Stimulated activated effector memory CD8-positive, alpha-beta T cell treated with anti-CD3 and anti-CD28 coated beads, Interleukin-12 subunit alpha, Interleukin-12 subunit beta, amount 100 ng/mL, for 72 hours (primary cell): ENCODE measurements at places on chromosomes 12 and 14.

- no peak for DNase-seq
Observed at GRCh38 chr14:81176241-81176640, 44.5 kb downstream of the GTF2A1 start.

DNA sequence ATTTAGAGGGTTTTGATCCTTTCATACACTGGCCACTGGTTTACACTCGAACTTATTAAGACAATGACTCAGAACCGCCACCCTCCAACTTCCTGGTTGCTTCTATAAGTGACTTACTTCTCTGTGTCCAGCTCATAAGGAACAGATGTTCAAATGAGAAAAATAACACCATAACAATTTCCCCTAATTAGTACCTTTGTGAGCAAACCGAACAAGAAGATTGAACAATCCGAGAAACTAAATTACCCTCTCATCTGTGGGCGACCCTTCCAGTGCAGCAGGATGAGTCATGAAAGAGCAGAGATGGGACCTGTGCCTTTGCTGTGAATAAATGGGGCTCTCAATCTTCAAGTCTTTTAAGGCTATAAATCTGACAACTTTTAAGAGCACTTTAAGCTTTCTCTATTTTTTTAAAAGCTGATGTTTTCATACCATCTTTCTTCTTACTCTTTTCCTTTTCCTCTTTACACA, 146.8 kb upstream of the RASSF8 start:
- DNase-seq = no peak

- no peak for DNase-seq
Observed at GRCh38 chr14:57987596-57988300, 121.9 kb upstream of the SLC35F4 start.

DNA sequence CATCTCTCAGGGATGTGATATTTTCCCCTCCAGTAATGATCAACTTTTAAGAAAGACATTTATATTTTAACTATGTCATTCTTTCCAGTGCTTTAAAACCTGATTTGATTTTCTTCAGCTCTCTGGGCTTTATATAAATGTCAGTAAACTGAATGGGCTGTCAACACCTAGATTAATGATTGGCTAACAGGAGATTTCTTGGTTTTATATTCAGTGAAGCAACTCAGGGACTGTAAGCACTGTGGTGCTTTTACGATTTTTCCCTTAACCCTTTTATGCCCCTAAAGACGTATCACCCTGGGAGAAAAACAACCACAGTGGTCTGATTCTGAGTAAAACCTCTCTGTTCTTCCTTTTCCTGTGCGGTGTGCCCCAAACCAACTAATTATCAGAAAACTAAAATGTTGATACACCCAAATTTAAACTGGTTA, 38.0 kb downstream of the PTGER2 start:
- peak; percentile 22 for DNase-seq

GRCh38 chr12:68036642-68037041, 47.4 kb downstream of the IFNG-AS1 start:
- no peak for DNase-seq

DNA sequence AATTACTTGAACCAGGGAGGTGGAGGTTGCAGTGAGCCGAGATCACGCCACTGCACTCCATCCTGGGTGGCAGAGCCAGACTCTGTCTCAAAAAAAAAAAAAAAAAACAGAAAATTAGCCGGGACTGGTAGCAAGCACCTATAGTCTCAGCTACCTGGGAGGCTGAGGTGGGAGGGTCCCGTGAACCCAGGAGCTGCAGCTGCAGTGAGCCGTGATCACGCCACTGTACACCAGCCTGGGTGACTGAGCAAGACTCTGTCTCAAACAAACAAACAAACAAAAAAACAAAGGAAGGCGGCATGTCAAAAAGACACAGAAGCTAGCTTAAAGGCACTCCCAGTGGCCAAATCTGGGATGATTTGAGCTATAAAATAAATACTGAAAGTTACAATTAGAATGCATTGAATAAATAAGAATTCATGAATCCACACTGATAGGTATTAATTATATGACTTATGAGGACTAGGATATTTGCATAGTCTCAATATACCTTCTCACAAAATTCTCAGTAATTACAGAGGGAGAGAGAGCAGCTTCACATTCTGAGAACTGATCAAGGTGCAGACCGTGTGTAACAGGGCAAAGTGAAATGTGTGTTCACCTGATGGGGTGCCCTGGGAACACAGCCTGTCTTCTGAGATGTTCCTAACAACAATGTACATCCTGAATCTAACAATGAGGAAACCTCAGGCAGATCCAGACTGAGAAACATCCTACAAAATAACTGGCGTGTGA, 42.7 kb upstream of the GPR132 start:
- no peak for DNase-seq

DNA sequence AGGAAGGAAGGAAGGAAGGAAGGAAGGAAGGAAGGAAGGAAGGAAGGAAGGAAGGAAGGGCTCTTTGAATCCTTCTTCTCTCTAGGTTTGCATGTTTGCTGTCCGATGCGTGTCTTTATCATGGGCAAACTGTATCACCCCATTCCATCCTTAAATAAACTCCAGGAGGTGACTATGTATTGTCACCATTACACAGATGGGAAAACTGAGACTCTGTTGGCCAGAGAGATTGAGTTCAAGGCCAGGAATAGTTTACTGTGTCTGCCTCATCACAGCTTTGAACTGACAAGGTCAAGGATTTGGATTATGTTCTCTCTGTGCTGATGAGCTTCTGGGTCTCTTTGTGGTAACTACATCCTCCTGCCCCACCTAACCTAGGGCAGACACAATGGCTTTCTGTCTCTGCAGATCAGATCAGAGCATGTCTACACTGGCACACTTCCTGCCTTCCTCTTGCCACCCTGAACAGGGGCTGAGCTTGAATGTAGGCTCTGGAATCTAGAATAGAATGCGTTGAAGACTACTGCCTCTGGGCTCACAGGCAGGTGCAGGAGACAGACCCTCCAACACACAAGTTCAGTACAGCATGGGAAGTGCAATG, 78.9 kb upstream of the MAP1LC3B2 start:
- no peak for DNase-seq

- no peak for DNase-seq
Observed at GRCh38 chr12:125167658-125168057, 102.4 kb downstream of the AACS start.

GRCh38 chr12:65602253-65602609, 222.1 kb upstream of the HMGA2 start:
- DNase-seq = no peak

GRCh38 chr14:64727551-64728071, 23.4 kb downstream of the PLEKHG3 start:
- DNase-seq = no peak

GRCh38 chr14:94079891-94080620, 946 bp downstream of the DDX24 start:
- peak; percentile 49 for DNase-seq

GRCh38 chr14:65296402-65296801, 116.1 kb upstream of the FUT8 start:
- no peak for DNase-seq
